ENCODE measurements at places on chromosomes 13 and 19.

- DNase-seq, result no peak
Observed at GRCh38 chr13:79405501-79405830, 589 bp downstream of the RBM26 start.

GRCh38 chr19:45163751-45164460 is 3.1 kb upstream of the NKPD1 start:
- DNase-seq, result no peak

GRCh38 chr13:108494991-108495645 is 134.3 kb upstream of the MYO16 start:
- no peak for DNase-seq

DNA sequence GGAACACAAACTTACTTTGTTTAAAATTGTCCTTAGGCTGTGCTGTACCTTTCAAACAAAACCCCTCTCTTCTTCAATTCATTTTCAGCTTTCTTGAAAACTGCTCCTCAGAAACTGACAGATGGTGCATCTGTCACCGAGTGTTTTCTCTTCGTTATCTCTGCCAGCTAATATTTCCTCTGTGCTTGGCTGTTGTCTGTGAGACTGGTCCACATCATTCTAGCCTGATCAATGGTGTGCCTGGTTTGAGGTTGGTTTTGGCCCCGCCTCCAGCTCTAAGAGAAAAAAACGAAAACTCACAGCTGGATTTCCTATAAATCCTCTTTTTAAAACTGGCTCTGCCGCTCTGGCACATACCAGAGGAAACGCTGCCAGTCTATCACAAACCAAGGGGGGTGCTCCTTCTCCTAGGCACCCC is 79.7 kb downstream of the STARD13 start:
- no peak for DNase-seq

DNA sequence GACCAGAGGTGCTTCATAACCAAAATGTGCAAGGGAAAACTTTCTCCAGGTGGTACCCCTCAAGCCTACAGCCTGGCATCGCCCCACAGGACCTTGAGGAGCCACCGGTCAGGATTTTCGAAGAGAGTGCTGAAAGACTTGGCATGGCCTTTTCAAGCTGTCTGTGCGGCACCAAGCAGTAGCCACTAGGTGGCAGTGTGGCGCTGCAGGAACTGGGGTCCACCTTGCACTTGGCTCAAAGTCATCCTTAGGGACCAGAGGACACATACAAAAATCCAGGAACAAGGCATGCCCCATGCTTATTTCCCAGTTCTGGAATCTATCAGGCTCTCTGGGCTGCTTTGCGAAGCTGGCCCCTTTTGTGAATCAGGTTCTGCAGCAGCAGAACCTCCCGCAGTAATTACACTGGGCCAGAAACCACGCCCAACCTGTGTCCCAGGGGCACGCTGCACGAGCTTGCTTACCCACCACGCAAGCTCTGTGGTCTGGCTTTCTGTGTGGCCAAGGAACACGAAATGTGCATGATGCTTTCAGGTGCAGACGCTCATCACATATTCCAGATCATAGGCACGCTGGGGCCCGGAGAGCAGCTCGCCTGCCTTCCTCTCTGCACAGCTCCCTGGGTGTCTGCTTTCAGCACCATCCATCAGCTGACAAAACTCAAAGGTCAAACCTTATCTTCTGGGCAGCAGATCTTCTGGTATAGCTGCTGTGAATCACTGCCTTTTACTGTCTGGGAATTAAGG is 87.2 kb downstream of the SLC7A1 start:
- DNase-seq, result peak; percentile 81

DNA sequence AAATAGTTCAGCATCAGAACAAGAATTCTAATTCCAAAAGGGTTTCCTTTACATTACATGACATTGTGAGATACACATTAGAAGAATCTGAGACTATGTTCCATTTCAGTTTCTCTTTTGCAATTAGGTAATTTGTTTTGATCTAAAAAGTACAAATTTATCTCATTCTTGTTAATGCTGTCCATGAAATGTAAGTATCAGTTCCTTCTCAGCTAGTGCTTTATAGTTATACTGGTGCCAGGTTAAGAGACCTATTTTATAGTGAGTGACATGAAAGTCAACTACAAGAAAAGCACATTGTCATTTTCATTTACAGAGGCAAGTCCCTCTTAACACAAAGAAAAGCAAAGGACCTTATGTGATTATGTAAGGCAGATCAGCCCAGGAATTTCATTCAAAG is 43.9 kb downstream of the RCBTB2 start:
- DNase-seq, result no peak

- DNase-seq, result no peak
Observed at GRCh38 chr19:45138303-45138751, 22.5 kb downstream of the NKPD1 start.

GRCh38 chr19:5011476-5012238 is 42.7 kb downstream of the KDM4B start:
- DNase-seq, result no peak

DNA sequence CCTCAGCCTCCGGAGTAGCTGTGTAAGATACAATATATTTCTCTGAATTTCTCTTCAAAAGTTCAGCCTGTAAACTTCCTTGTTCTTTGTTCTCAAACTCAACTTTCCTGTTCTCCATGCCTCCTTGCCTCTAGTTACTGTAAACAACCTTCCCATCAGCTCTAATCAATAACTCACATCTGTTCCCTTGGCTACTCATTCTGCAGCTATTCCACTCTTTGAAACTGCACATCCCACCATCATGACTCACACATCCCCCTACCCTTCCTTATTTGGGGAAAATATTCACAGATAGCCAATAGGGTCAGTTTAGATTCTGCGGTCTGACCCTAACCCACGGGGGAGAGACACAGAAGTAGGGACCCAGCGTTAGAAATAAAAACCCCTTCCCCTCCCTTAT is 2.0 kb downstream of the ZNF562 start:
- DNase-seq, result no peak

DNA sequence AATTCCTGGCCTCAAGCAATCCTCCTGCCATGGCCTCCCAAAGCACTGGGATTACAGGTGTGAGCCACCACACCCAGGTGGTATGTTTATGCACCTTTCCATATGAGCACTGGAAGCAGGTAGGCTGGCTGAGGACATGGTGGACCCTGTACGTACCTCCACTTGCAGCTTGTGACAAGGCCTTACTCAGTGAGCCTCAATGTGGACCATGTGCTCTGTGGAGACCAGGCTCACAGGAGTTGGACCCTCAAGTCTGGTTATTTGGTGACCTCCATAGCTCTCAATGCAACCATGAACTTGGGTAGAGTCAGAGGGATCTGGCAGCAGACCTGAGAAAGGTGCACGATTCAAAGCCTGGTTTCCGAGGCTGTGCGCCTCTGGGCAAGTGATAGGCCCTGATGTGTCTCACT is 5.5 kb downstream of the ACP4 start:
- DNase-seq, result no peak

Measured in stimulated activated naive CD8-positive, alpha-beta T cell treated with anti-CD3 and anti-CD28 coated beads, Interleukin-15, Interleukin-2, amounts not matched to agents 100 U/mL and 50 U/mL, for 24 hours (primary cell).